ENCODE measurements at places on chromosomes 13 and 19.

GRCh38 chr13:76692346-76692745 lies 193.9 kb downstream of the KCTD12 start:
- DNase-seq, result no peak

GRCh38 chr13:44694842-44695241 lies 118.7 kb upstream of the TSC22D1 start:
- DNase-seq, result no peak

GRCh38 chr19:14086098-14086497 lies 515 bp upstream of the C19orf67 start:
- DNase-seq, result no peak

GRCh38 chr19:19777692-19778091 lies 43.9 kb downstream of the ZNF506 start:
- DNase-seq, result no peak

GRCh38 chr19:44694184-44694579 lies 4.8 kb upstream of the CEACAM16 start:
- no peak for DNase-seq

- DNase-seq, result no peak
Observed at GRCh38 chr19:11504502-11505031, 1.1 kb downstream of the ZNF653 start.

GRCh38 chr13:25490236-25490635 lies 118.5 kb downstream of the ATP8A2 start:
- DNase-seq, result no peak

- DNase-seq, result no peak
Observed at GRCh38 chr13:20035130-20035529, 76.6 kb downstream of the ZMYM2 start.

GRCh38 chr19:14347999-14348889 lies 33.0 kb upstream of the ADGRE5 start:
- no peak for DNase-seq

GRCh38 chr13:34749046-34749445 lies 193.0 kb upstream of the NBEA start:
- no peak for DNase-seq

GRCh38 chr13:27466513-27466912 lies 16.1 kb upstream of the MTIF3 start:
- no peak for DNase-seq

GRCh38 chr13:25170554-25171111 lies 1.5 kb downstream of the AMER2 start:
- DNase-seq, result no peak

- DNase-seq, result no peak
Observed at GRCh38 chr19:51491586-51491985, 10.0 kb downstream of the SIGLEC12 start.

GRCh38 chr13:81927347-81927746 lies 1586.4 kb upstream of the SPRY2 start:
- no peak for DNase-seq

- DNase-seq, result no peak
Observed at GRCh38 chr19:7862413-7862951, 11.7 kb downstream of the PRR36 start.

GRCh38 chr13:97226788-97227627 lies 4.9 kb downstream of the MBNL2 start:
- no peak for DNase-seq

Data from kidney epithelial cell (primary cell).